ENCODE measurements at places on chromosomes 16 and 17.

DNA sequence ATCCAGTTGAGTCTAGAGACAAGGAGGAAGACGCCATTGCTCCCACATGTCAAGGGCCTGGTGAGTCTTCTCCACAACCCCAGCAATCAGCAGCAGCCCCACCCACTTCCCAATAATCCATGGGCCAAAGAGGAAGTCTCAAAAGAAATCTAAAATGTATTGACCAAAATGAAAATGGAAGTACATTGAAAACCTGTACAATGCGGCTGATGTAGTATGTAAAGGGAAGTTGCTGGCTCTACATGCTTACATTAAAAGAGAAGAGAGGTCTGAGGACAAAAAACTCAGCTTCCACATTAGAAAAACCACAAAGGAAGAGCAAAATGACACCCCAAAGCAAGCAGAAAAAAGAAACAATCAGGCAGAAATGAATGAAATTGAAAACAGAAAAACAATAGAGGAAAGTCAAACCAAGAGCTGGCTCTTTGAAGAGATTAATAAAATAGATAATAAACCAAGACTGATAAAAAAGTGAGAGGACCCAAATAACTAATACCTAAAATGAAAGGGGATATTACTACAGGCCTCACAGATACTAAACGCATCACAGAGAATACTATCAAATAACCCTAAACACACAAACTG lies 100.6 kb upstream of the METRNL start:
- DNase-seq: no peak

GRCh38 chr16:11986521-11987057 lies 10.1 kb downstream of the SNX29 start:
- DNase-seq: no peak

GRCh38 chr16:22007509-22008214 lies at the start of gene MOSMO:
TSS of gene MOSMO (plus strand) at chr16:22008111. CDS start at chr16:22008302, 191 bp downstream.
- peak; percentile 65 for DNase-seq

GRCh38 chr16:14489460-14489859 lies 140.6 kb downstream of the PARN start:
- DNase-seq: peak; percentile 52

- DNase-seq: no peak
Observed at GRCh38 chr17:43846963-43847371, at the start of gene CD300LG. TSS of gene CD300LG (plus strand) at chr17:43847176. CDS start at chr17:43847217, 41 bp downstream.

DNA sequence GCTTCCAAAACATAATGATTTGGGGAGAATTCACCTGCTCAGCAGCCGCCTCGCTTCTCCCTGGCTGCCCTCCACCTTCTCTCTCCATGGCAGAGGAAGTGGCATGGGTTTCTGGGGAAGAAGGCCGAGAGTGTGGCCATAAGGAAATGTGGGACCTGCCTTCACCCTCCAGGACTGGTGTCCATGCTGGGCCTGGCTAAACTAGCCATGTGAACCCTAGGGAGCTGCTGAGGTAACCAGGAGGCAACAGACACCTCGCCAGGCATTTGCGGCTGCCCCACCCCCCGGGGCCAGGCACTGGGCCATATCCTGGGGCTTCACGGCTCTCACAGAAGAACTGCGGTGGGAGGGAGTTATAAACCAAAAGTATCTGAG lies 9.9 kb upstream of the CMTM4 start:
- DNase-seq: no peak

DNA sequence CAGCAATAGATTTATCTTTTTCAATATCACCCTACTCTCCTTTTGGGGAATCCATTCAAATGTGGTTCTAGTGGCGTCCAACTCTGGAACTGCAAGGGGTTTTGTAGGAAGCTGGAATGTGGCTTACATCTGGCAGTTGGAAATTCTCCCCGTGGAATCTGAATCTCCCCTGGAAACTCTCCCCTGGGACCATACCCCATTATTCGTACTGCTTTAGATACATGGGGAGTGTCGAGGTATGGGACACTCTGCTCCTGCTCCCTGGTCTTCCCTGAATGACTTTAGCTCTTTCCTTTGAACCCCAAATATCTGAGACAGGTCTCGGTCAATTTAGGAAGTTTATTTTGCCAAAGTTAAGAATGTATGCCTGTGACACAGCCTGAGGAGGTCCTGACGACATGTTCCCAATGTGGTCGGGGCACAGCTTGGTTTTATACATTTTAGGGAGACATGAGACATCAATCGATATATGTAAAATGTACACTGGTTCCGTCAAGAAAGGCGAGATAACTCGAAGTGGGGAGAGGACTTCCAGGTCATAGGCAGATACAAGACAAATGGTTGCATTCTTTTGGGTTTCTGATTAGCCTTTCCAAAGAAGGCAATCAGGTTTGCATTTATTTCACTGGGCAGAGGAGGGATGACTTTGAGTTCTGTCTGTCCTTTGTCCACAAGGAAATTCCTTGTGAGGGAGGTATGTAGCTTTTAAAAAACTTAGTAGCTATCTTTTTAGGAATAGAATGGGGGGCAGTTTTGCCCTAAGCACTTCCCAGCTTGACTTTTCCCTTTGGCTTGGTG lies 89.1 kb upstream of the CORO6 start:
- no peak for DNase-seq

Measured in OCI-LY7 (cell line).